Activated T-cell treated with anti-CD3 and anti-CD28 coated beads for 24 hours (primary cell): ENCODE measurements at places on chromosomes 1 and 21.

GRCh38 chr1:98881901-98882300 is 122.8 kb downstream of the PLPPR5 start:
- DNase-seq, result no peak

DNA sequence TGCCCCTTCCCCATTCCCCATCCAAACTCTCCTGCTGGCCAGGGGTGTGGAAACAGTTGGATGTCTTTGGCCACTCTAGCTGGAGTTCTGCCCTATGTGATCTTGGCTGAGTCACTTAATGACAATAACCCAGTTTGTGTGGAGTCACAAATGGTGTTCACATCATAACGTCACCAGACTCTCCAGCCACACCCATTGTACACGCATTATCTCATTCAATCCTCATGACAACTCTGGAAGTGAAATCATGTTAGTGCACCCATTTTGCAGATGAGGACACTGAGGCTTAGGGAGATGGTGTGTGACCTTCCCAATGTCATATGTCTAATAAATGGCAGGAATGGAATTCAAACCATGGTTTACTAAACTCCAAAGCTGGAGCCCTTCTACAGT is 1.2 kb upstream of the CDA start:
- no peak for DNase-seq

DNA sequence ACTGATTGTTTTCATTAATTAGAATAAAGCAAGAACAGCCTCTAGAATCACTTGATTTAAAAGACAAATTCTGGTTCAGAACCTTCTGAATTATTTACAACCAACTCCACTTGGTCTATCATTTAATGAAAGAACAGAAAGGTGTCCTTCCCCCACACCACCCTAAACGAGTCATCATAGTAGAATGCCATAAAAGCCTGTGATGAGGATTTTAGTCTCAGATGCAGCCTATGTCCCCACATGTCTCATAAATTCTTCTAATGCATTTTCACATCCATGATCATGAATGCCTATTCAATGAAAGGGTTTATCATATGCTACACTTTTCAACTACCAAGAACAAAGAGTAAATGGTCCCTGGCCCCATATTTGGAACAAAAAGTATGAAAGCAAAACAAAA is 508.1 kb downstream of the DPYD start:
- DNase-seq, result no peak

GRCh38 chr1:209657140-209657879 is 5.1 kb upstream of the LAMB3 start:
- DNase-seq, result no peak

DNA sequence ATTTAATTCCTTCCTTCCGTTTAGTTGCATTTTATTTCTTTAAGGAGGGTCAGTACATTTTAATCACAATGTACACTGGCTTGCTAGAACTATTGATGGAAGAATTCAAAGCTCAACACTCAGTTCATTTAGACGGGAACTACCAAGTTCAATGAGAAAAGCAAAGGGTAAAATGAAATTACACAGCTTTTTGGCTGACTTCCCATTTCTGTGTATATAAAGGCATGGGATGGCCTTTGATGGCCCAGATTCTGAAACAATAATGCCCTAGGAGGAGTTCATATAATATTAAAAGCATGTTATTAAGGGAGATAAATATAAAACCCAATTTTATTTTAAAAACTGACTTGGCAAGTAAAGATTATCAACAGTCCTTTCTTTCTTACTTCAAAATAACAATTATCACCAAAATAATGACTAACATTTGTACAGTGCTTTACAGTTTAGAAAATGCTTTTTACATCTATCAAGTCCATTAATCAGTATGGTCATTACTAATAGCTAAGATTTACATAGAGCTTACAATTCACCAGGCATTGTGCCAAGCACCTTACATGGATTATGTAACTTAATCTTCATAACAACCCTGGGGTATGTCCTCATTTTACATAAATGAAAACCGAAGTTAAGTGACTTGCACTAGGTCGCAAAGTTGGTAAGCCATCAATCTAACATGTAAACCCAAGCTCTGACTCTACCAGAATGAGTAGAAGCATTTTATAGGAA is 402.4 kb downstream of the OMA1 start:
- no peak for DNase-seq
